Ovary (tissue), 10 donors: ENCODE measurements at places on chromosomes 5 and 9. TPM values are rescaled to one million over a fixed set of nuclear protein-coding genes. Genes with fewer than 3 reads are reported as not detected.

GRCh38 chr5:65699338-65699737 is 22.6 kb downstream of the SGTB start:
- no peak overlapping the region for H3K4me3 ChIP-seq
- no peaks in the 10 kb centered on the region for H3K4me1 ChIP-seq
- H3K36me3 ChIP-seq, result no peaks in the 10 kb centered on the region
- no peak for DNase-seq
- H3K27ac ChIP-seq, result no peak overlapping the region

The GOLM1 gene
- total RNA-seq, result 36.4 TPM

DNA sequence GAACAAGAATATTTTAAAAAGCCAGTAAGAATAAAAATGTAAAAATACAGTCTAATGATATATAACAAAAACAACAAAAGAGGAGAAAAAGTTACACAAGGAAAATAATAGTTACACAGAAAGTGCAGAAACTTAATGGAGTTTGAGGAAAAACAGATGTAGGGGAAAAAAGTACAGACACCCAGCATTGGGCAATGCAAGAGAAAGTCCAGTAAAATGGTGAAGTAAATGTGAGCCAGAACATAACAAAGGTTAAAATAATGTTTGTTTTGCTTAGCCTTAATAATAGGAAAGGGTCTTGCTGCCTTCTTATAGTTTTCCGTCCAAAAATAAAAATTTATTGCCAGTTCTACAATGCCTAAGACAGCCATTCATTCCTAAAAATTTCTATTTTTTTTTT is 364.2 kb downstream of the NNT start:
- no peak overlapping the region for H3K27ac ChIP-seq
- H3K27me3 ChIP-seq, result no peaks in the 10 kb centered on the region
- no peaks in the 10 kb centered on the region for H3K4me1 ChIP-seq
- no peak overlapping the region for H3K4me3 ChIP-seq
- no peak for DNase-seq

The PHF24 gene
- total RNA-seq, result 0.60 TPM

DNA sequence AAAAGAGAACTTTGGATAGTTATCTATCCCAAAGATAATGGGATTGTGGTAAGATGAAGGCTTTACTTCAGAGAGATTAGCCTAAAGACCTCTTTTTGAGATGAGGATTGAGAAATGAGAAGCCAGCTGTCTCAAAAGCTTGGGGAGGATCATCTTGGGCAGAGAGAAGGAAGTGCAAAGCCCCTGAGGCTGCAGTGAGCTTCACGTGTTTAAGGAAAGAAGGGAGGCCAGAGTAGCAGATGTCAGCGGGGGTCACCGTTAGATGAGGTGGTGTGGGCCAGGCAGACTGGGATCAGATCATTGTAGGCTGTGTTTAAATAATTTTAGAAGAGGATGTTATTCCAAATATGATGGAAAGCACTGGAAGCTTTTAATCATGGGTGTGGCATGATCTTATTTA is 270.1 kb downstream of the ARHGEF28 start:
- no peaks in the 10 kb centered on the region for H3K27me3 ChIP-seq
- no peaks in the 10 kb centered on the region for H3K36me3 ChIP-seq
- no peak for DNase-seq
- H3K4me1 ChIP-seq, result no peaks in the 10 kb centered on the region
- no peak overlapping the region for H3K27ac ChIP-seq

- H3K4me3 ChIP-seq, result no peak overlapping the region
- DNase-seq, result no peak
- no peaks in the 10 kb centered on the region for H3K4me1 ChIP-seq
- H3K36me3 ChIP-seq, result no peaks in the 10 kb centered on the region
- no peak overlapping the region for H3K27ac ChIP-seq
Measured at GRCh38 chr9:36872641-36873040, 161.4 kb downstream of the PAX5 start.

DNA sequence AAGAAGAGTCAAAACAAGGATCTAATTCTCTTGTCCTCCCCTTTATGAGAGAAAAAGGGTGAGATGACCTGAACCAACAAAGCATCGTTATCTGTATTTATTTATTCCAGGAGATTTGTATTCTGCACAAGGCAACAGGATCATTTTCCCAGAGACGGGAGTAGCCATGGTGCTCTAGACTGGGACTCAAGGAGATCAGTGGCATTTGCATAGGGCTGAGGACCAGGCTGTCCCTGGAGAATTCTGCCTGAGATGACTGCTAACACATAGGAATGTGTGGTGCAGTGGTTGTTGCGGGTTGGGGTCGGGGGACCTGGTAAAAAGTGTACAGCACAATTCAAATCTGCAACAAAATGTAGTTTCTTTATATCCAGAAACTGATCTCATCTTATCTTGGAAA is 22.3 kb upstream of the ZNF474 start:
- no peak overlapping the region for H3K27ac ChIP-seq
- DNase-seq, result no peak
- H3K36me3 ChIP-seq, result no peaks in the 10 kb centered on the region
- H3K4me3 ChIP-seq, result no peak overlapping the region
- H3K27me3 ChIP-seq, result no peaks in the 10 kb centered on the region
